ENCODE measurements at places on chromosomes 5 and 9.

- DNase-seq = no peak
Measured at GRCh38 chr5:54533541-54534190, 16.1 kb downstream of the SNX18 start.

DNA sequence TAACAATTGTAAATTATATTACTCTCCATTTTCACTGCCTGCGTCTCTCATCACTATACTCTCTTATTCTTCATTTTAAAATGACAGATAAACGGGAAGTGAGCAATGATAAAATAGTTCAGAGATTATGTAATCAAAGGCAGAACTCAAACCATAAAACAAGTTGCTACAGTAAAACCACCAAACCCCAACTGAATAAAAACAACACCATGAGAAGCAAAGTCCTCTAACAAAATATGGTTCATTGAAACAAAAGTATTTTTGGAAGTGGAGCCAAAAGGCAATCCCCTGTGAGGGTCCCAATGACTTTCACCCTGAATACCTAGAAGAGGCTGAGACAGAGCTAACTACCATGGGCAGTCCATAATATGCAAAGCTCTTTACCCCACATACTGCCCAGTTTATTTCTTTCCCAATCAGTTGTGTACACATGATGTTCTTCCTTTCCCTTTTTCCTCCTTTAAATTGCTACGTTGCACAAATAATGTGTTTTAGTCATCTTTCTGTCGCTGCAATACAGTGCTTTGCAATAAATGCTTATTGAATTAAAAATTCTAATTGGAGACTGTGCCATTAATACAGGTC, 64.0 kb upstream of the PTGER4 start:
- no peak for DNase-seq

GRCh38 chr9:11537566-11537965, 924.8 kb upstream of the PTPRD start:
- DNase-seq = no peak

DNA sequence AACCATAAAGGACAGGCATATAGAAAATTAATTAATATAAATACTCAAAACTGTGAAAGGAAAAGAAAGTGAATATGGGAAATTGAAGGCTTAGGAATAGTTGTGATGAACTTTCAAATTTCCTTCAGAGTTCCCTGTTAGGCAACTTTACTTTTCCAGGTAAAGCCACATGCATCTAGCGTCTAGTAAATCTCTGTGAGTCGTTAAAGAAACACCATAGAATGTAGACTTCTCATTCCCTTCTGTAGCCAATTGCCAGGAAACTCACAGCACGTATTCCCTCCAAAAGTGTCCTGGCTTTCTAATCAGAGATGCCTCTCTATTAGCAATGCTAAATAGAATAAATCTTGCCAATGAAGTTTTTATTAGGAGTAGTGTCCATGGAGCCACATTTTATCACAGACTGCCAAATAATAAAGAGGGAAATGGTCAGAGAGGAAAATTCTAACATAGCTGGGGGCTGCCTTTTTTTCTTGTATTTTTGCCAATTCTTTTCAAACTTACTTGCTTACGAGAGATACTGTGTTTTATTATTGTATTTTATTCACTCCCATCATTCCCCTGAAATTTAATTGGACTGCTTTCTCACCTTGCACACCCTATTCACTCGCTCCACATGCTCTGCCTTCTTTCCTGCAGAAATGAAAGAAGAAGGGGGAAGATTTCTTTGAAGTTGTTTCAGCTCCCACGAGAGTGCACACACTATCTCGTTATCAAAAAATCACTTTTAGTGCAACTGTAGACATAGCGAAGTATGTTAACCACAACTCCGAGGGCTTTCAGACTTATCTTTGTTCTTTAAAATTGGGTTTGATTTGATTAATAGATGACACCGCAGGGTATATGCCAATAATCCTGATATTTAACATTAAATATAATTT, 439.0 kb downstream of the CSNK1G3 start:
- DNase-seq = no peak

GRCh38 chr9:35229066-35229778, 67.4 kb downstream of the UNC13B start:
- DNase-seq = no peak

DNA sequence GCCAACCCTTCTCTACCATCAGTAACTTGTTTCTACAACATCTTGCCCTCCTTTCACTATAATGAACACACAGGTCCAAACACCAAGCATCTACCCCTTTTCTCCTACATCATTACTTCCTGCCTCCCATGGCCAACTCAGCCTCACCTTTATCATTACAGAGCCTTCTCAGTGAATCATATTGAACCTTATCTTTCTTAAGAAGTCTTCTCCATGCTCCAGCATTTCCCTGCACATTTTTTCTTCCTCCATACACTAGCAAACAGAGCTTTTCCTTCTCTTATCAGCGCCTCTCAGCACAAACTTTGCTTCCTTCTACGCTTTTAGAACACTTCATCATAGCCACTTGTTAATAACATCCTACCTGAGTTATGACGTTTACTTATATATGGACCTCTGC, 148.2 kb downstream of the ARL15 start:
- no peak for DNase-seq

DNA sequence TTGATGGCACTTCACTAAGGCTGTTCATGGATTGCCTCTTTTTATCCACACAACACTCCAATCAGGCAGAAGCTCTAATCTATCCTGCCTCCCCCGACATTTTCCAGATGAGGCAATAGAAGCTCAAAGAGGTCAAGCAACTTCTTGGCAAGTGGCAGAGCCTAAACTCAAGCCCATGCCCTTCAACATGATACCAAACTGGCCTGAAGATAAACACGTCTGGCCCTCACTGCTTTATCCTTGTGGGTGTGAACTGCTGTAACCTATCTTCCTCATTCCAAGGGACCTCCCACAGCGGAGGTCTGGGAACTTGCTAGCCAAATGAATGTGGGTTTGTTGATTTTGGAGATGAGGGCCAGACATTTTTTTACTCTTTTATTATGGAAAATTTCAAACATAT, 9.5 kb downstream of the SLC35A4 start:
- DNase-seq = no peak

- DNase-seq = no peak
Measured at GRCh38 chr5:171857489-171857876, 71.9 kb downstream of the SMIM23 start.

DNA sequence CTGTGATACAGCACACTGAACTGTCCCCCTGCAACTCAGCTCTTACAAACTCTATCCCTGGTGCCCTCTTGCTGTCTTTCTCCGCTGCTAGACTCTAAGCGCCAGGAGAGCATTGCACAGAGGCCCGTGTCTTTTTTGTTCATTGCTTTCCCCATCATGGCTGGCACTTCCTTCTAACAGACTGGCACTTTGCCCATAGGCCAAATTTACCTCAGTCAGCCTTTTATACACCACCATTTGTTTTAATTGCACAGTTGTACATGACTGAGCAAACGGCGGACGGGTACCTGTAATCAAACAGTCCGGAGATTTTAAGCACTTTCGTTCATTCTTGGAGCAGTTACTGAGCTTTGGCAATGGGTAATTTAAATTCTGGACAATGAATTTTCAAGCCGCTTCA, 102.2 kb upstream of the CLINT1 start:
- DNase-seq = no peak

GRCh38 chr5:60195551-60195950, 302.0 kb upstream of the PDE4D start:
- no peak for DNase-seq

Data from left ventricle myocardium superior (tissue), 1 donor.